Activated CD4-positive, CD25-positive, alpha-beta regulatory T cell (primary cell): ENCODE measurements at places on chromosomes 6 and 20.

- DNase-seq, result no peak
Observed at GRCh38 chr6:11183761-11184362, 48.6 kb downstream of the NEDD9 start.

GRCh38 chr20:10788877-10789276 lies 115.1 kb upstream of the JAG1 start:
- no peak for DNase-seq

DNA sequence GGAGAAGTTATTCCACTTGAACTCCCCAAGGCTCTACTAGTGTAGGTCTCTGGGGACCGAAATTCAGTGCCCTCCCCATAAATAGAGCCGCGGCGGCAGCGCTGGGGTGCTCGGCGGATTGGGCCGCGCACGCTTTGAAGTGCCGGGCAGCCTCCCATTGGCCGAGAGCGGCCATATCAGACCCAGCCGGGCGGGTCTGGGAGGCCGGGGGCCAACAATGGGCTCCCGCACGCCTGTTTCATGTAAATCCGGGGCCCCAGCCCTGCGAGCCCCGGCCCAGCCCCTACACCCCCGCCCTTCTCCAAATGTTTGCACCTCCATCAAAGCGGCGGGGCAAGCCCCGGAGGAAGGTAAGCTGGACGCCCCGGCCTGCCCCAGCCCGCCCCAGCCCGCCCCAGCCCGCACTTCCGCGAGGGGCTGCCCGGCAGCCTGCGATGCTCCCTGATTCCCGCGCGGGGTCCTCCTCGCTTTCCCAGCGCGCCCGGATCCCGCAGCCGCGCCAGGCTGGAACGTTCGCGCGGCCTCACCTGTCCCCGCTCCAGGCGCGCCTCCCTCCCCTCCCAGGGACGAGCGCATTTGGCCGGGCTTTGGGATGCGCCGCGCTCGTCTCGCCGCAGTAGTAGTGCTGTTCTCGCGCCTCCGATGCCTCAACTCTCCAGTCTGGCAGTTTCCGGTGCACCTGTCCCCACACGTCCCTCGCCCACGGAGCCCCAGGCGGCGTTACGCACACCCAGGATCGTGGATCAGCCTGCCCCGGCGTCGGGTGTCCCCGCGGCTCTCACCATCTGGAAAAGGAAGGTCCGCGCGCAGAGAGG lies at the start of gene TBXT:
Gene TBXT (minus strand): TSS at position 51 of the 815 bp plus-strand sequence. CDS start 260 bp downstream, outside the sequence.
- no peak for DNase-seq

GRCh38 chr6:143357561-143358255 lies 92.8 kb downstream of the ADAT2 start:
- DNase-seq, result no peak

DNA sequence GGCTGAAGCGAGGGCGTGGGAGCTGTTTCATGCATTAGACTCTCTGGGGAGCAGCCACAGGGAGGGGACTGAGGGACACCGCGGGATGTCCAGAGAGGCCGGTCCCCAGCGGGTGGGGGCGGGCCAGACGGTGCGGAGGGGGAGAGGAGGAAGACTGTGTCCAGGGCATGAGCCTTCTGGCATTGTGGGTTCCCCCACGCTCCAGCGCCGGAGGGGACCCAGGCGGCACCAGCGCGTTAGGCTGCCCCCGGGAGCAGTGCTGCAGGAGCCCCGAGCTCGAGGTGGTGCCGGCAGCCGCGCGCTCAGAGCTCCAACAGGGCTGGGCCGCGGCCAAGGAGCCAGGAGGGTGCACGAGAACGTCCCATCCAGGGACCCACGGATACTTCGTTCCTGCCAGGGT lies 14.4 kb downstream of the SLC22A3 start:
- DNase-seq, result no peak

DNA sequence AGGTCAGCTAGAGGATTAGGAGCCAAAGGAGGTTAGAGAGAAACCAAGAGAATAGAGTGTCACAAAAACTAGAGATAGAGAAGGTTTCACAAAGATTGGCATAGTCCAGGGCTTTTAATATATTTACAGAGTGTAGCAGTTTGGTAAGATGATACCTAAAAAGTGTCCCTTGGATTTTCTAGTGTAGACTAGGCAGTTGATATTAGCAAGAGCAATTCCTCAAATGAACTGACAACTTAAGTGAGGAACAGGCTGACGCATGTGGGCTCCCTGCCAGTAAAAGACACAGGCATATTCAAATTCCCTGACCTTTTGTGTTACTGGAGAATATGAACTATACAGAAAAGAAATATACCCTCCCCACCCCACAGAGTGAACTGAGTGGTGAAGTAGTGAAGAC lies 40.1 kb downstream of the VTA1 start:
- no peak for DNase-seq

DNA sequence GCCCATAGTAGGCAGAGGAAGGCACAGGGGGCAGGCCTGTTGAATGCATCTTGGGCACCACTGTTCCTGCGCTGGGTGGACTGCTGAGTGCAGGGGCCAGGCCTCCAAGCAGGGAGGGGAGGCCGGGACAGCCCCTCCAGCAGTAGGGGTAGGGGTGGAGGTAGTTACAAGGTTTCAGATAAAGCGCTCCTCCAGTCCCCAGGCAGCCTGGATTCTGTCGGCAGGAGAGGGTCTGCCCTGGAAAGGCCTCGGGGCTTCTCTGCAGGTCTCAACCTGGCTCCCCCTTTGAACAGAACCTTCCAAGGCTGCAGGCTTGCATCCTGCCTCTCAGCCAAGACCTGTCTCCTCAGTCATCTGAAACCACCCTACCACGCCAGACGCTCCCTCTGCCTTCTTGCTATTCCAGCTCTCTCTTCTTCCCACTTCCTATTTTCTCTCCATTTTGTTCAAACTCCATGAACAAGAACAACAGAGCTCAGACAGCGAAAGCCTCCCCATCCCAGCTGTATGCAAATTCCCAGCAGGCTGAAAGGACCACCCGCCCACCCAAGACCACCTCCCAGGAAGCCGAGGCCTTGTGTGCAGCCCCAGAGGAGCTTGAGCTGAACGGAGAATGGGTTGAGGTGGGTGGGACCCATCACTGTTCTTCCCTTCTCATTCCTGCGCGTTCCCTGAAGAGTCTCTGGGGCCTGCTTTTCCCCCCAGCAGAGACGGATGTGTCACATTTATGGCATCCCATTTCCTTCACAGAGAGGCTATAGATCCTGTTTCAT lies 1.4 kb downstream of the MLN start:
- no peak for DNase-seq

DNA sequence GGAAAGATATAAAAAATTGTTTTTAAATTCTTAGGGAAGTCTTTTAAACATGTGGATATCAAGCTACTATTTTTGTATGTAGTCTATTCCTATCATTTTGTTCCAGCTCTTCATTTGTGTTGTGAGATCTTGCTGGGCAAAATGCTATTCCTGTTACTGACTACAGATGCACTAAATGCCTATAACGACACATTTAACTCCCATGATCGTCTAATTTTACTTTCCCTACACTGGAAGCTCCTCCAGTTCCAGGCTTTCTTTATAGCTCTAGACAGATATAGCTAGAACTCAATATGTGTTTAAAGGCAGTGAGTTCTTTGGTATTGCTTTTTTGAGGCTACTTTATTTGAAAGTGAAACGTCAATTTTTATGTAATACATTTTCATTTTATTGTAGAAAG lies 971.5 kb upstream of the CITED2 start:
- no peak for DNase-seq

- peak; percentile 11 for DNase-seq
Observed at GRCh38 chr20:2521369-2522305, 12.9 kb upstream of the ZNF343 start.

- DNase-seq, result no peak
Observed at GRCh38 chr6:34916348-34916967, 27.4 kb downstream of the ANKS1A start.

GRCh38 chr20:37615340-37616109 lies 78.3 kb upstream of the CTNNBL1 start:
- peak; percentile 3 for DNase-seq

DNA sequence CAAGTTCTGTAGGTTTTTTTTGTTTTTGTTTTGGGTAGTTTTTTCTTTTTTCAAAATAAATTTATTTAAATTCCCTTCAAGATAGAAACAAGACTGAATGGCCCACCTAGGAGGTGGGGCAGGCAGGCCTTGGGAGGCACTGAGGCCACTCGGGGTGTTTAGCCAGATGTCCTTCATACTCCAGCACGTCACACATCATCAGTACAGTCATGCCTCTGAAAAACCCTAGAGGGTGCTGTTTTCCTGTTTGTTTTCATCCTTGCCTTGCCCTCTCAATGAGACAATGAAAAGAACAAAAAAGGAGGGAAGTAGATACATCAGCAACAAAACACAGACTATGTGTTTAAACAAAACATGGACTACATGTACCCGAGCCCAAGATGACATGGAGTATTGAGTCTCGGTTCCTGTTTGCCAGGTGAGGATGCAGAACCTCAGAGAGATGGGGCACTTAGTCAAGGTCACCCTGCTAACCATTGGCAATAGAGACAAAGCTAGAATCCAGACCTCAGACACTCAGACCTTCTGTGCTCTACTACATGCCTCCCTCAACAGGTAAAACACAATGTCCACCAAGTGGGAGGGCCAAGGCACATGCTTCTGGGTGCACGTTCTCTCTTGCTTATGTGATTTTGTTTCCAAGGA lies 26.8 kb upstream of the CLIC5 start:
- no peak for DNase-seq

DNA sequence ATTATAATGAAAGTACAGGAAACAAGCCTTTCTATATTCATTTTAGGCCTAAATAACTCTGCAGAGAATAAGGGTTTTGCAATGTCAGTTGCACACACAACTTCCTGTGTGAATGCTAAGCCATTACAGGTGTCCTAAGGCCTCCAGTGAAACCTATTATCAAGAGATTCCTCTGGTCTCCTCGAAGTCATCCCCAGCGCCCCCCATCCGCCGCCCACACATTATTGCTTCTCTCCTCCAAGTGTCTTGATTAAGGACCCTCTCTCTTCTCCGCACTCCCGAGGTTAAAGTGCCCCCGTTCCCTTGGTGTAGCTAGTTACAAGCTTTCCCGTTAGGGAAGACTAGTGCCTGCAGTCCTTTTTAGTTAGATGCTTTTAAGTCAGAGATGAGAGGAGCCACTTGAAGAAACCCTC lies 1.3 kb downstream of the HIVEP2 start:
- DNase-seq, result no peak

DNA sequence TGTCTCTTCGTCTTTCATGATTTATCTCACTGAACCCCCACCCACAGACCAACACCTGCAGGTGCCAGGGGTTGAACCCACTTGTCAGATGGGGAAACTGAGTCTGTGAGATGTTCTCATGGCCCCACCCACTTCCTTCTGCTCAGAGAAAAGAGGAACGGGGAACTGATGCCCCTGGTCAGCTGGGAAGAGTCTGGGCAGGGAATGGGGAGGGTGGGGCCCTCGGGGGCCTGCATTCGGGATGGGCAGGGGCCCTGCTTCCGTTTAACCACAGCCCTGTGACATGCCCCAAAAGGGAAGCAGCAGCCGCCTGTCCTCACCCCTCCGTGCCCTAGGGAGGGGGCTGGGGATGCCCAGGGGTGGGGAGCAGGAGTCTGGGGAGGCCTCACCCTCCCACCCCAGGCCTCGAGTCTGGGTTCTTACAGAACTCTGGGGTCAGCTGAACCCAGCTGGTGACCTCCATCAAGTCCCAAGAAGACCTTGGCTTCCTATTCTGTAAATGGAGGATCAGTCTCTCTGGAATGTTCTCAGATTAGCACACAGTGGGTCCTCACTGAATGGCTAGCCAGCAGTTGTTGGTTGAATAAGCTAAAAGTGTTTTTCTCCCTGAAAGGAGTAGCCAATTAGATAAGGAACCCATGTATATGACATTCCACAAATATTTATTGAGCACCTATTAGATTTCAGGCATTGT lies 81.5 kb downstream of the CEBPB start:
- DNase-seq, result no peak

- no peak for DNase-seq
Observed at GRCh38 chr20:14915356-14915755, 577.9 kb upstream of the FLRT3 start.

DNA sequence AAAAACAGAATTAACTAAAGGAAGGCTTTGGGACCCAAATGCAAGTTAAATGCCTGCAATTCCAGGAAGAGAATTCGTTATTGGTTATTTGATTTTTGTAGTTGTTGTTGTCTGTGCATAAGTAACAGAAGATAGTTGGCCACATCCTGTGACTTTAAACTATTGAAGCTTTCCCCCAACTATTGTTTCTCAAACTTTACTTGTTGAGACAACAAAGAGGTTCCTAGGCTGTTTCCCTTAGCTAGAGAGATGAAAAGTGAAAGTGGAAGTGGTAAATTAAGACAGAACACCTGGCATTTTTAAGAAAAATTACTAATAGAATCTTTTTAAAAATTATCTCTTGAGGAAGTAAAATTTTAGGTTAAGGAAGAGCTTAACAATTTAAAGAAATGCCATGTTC lies 525.2 kb downstream of the PKHD1 start:
- DNase-seq, result no peak

- DNase-seq, result no peak
Observed at GRCh38 chr6:111870051-111870741, 3.1 kb downstream of the FYN start.

- no peak for DNase-seq
Observed at GRCh38 chr6:93341900-93342613, 77.3 kb downstream of the EPHA7 start.

DNA sequence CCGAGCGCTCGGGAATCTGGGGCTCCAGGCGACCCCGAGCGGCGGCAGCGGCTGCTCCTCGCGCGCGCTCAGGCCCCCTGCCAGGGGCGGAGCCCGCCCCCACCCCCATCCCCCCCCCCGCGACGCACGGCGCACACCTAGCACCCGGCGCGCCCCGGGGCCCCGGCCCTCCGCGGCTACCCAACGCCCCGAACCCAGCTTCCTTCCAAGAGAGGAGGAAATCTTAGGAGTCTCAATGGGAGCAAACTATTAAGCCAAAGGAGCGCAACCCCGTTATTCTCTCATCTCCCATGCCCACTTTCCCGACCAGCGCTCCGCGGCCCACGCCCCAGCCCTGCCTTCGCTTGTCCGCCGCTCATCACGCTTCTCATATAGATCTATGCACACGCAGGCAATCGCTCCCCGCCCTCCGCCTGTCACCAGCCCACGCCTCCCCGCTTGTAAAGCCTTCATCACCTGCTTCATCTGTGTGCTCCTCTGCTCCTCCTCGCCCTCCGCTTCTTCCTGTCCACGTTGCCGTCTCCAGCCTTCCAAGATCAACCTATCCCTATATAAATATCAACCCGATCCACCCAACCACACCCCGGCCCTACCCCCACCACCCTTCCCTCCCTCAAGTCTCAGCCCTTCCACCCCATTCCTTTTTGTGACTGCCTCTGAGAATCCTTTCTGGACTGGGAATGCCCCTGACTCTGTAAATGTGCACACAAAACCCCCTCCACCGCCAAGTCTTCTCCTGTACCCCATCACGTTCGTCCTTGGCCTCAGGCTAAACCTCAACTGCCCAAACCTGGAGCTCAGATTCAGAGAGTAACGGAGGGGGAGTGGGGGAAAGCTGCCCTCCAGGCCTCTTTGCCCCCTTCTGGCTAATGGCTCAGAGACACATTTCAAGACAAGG lies at the start of gene DLK2:
Gene DLK2 (minus strand): TSS at position 18 of the 898 bp plus-strand sequence. CDS start 723 bp downstream, outside the sequence.
- DNase-seq, result peak; percentile 26
